ENCODE measurements at places on chromosomes 2 and 18.

GRCh38 chr18:49859021-49859359, 45.7 kb upstream of the ACAA2 start:
- DNase-seq, result no peak

- no peak for DNase-seq
These were observed 693 bp downstream of the ORC2 start for GRCh38 chr2:200962811-200963123.

DNA sequence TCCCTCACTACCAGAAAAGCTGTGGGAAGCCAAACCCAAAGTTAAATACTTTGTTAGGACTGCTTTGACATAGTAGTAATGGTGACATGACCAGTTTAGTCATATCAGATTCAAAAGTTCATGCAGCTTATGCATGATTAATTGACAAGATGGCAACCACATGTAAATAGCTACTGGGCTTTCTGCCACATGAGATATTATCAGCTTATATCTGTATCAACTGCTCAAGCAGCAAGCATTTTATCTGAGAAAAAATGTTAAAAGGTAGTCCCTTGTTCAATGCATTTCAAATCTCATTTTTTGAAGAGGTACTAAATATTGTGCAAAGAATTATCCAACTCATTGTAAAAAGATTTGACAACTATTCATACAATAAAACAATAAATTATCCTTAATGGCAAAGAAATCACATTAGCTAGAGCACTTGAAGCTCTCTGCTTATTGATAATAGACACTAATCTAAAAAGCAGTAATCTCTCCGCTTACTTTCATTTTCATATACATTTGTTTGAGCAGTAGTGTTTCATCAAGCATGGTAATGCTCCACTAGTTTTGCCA, 993.6 kb upstream of the NXPH2 start:
- DNase-seq, result no peak

- DNase-seq, result no peak
These were observed 24.6 kb downstream of the PTRHD1 start for GRCh38 chr2:24768601-24769000.

DNA sequence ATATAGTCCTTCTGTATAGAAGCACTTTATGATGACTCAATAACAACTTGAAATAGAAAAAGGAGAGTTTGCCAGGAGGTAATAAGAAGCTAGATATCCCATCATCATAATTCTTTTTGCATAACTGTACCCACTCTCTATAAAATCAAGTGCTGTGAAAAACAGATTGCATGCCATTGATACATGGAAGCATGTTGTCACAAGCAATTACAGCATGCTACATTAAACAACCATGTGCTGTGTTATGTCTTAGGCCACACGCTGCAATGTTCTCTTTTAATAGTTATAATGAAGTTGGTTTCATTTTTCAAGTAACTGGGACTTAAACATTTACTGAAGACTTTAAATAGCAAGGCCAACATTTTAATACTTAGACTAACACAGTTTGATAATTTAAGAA, 264.2 kb downstream of the RPRM start:
- no peak for DNase-seq

All from fibroblast of upper back skin (primary cell).